ENCODE measurements at places on chromosomes 12 and 14. TPM values are rescaled to one million over a fixed set of nuclear protein-coding genes. Genes with fewer than 3 reads are reported as not detected.

DNA sequence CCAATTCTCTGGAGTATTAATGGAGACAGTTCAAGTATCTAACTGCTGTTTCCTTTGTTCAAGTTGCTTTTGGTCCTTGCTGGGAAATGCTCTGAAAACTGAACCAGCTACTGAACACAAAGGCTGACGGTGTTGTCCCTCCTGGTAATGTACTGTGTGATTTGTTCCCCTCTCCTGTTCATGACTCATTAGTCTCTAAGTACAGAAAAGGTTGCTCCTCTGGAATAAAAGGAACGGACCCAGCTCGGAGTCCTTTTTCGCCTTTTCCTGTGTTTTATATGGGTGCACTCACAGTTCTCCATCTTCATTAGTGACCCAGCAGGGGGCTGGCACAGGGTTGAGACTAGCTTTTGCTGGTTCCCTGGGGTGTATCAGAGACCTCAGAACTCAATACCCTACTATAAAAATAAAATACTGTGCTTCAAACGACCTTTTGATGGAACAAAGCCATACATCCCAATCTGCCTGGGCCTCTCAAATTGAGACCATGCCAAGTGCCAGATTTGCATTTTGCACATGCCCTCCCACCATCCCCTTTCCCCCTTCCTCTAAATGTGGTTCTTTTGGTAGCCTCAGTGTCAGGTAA is 269.7 kb downstream of the RAD51B start:
- peak; percentile 88 for DNase-seq

DNA sequence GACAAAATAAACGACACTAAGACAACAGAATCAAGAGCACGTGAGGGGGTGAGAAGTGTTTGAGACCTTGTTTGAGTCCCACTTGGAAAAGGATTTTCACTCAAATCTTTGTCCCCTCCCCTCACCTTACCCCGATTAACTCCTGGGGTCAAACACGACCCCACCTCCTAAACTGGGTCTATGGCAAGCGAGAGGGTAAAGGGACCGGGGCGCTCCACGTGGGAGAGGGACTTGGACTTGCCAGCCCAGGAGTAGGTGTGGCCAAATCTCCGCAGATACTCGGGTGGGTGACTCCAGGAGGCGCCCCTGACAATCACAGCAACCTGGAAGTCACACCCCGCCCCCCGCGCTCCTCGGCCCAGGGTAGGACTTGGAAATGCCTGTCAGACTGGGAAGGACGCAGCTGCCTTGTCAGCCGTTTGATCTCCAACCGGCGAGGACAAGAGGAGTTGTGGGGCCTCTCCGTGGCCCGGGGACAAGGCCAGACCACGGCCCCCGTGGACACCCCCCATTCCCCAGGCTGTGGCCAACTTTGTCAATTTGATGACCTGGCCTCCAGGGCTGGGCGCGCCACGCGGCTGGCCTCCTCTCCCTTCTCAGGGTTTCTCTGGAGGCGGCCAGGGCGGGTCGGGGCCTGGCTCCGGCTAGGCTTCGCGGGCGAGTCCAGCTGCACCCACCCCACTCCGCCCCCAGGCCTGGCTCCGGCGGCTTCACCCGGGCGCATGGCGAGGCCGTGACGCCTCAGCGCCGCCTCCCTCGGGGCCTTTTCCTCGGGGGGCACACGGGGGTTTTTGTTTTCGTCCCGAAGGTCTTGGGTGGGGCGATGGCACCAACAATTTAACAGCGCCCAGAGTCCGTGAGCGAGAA is 1.1 kb upstream of the BCL11B start:
- peak; percentile 54 for DNase-seq

GRCh38 chr12:32166510-32166909 is 59.9 kb downstream of the BICD1 start:
- no peak for DNase-seq

DNA sequence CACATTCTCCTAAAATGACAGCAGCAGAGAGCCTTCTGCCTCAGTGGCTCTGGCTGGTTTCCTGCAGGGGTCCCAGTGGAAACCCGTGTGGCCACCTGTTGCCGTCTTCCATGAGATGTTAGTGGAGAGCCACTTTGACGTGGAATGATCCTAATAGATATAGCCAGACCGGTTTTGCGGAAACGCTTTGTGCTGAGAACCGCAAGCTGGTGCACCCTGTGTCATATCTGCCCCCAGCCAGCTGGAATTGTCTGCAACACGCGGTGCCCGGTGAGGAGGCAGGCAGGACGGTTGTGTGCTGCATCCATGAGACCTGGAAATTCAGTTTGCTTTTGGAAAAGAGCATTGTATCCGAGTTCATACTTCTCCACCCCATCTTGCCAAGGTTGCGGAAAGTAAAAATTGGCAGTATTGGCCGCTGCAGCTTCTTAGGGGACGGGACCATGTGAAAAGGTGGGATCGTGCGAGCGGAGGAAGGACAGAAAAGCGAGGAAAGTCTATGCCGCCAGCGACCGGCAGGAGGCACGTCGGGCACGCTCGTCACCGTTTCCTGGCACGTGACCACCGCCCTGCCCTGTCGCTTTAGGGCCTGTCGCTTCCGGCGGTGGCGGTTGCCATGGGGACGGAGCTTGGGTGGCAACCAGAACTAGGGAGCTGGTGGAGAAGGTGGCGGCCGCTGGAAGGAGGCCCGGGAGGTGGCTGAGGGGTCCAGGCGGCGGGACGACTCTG is at the start of gene CFAP251:
CFAP251 (plus strand) TSS at position 643 of the 729 bp plus-strand sequence. CDS start 2,714 bp downstream, outside the sequence.
- DNase-seq = no peak

DNA sequence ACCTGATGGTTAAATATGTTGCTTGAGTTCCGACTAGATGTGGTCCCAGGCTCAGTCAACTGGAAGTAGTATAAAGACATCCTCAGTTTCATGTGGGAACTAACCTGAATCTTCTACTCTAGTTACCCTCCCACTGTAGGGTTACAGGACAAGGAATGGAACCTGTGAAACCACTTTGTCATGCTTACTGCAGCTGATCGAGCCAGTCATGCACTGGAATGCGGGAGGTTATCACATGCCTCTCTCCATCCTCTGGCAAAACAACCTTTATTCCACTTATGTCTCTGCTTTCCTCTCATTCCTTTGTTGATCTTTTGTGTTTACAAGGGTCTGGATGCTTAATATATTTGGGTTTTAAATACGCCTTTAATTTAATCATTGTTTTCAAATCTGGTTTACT is 111.9 kb upstream of the DDHD1 start:
- no peak for DNase-seq

GRCh38 chr14:69073915-69074314 is 79.0 kb downstream of the DCAF5 start:
- no peak for DNase-seq

GRCh38 chr12:110780448-110780847 is 37.8 kb upstream of the PPP1CC start:
- no peak for DNase-seq

GRCh38 chr12:110993434-110993833 is 73.1 kb upstream of the MYL2 start:
- DNase-seq = peak; percentile 15

GRCh38 chr12:77603946-77604345 is 226.7 kb upstream of the NAV3 start:
- no peak for DNase-seq

- DNase-seq = no peak
These were observed 153.8 kb downstream of the PELI2 start for GRCh38 chr14:56271970-56272369.

DNA sequence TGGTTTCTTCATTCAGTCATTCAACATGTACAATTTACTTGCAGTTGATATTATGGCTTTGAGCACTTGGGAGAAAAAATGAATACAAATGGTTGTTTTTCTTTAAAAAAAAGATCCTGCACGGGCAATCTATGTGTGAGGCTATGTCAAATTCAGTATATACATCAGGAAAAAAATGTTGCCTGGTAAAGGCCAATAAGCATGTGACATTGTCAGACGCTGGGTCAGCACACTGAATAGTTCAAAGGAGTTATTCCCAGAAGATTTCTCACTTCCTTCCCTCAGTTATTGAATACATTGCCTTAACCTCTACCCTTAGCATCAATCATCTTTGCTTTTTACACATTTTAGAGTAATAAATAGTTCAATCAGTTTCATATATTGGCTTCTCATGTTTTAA is 319.2 kb downstream of the NUAK1 start:
- no peak for DNase-seq

- DNase-seq = no peak
These were observed 147.2 kb downstream of the SCARB1 start for GRCh38 chr12:124716208-124717130.

GRCh38 chr14:90547250-90547649 is 150.4 kb downstream of the CALM1 start:
- DNase-seq = no peak

GRCh38 chr12:107597695-107598410 is 87.7 kb upstream of the PWP1 start:
- no peak for DNase-seq

DNA sequence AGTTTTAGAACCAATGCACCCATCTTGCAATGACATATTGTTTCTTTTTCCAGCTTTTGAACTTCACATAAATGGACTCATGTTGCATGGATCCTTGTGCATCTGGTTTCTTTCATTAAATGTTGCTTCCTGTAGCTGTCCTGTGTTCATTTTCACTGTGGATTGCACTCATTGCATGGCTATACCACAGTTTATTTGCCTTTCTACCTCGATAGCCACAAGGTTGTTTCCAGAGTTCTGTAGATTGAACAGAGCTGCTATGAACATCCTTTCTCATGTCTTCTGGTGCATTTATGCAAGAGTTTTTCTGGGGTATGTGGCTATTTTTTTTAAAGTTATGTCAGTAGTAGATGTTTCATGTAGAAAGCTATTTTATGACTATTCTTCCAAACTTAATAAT is 3.5 kb upstream of the KRT81 start:
- DNase-seq = no peak

DNA sequence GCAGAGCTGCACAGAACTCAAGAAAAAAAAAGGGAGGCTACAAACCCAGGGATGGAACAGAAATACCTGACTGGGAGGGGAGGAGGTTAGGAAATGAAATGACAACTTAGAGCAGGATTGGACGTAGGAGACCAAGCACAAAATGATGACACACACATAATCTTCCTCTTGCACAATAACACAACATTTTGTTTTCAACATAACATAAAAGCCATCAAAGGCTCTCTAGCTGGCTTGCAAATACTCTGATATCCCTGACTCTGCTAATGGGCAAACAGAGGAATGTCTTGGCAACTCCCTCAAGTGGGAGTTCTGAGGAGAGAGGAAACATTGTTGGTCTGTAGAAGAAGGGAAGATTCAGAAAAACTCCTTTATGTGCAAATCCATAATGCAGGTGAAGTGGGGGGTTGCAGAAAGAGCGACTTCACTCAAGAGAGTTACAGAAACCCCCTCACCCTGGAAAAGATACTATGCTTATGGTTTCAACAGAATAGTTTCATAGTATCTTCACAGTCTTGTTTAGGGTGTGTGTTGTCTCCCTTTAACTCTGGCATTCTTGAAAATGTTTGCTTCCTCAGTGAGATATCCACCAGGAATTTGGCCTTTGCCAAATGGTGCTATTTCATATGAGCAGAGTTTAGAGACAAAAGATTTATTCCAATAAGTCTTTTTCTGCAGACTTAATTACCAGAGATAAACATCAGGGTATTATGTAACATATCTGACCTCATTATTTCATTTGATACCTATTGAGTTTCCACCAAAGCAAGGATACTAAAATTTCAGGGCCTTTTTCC is 43.8 kb upstream of the LTBP2 start:
- DNase-seq = peak; percentile 63

DNA sequence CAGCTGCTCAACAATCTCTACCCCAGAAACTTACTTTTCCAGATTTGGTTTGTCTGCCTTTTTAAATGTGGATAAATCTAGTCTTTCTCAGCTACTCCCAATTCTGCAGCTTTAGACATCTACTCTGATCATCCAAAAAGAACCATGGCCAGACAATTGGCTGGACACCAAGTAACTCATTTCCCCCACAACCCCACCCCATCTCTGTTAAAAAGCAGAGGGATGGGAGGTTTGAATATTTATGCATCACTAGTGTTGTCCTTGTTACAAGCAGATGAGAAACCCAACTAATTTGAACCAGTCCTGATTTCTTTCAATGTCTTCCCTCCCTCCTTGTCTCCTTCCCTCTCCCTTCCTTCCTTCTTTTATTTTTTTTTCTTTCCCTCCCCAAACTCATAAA is 391.9 kb downstream of the GALC start:
- no peak for DNase-seq

GRCh38 chr12:1970331-1970900 is 33.8 kb downstream of the DCP1B start:
- DNase-seq = no peak

- no peak for DNase-seq
These were observed 39.2 kb downstream of the OSBPL8 start for GRCh38 chr12:76520348-76520747.

- DNase-seq = no peak
These were observed 20.1 kb upstream of the ANO2 start for GRCh38 chr12:5964913-5965900.

DNA sequence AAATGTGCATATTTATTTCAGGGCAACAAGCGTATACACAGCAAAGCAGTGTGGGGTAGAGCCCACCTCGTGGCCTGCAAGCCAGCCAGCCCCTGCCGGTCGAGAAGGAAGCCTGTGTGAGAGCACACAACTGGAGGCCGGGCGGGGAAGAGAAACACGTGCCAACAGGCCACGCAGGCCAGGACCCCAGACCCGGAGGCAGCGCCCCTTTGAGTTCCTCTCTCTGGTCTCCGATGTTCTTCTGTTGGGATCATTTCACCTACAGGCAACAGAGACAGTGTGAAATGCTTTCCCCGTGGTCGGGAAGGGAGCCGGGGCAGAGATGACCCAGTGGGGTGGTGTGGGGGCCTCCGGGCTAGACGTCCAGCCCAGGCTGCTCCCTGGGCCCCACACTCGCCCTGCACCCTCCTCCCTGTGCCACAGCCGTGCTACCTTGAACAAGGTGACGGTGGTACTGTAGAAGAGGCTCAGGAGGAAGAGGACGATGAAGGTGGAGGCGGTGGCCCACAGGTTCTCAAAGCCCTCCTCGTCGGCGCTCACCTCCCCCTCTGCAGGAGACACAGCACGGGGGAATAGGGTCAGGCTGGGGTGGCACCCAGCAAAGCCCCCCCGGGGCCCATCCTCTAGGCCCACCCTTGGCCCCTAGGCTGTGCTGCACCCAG is 325.5 kb downstream of the TMEM121 start:
- no peak for DNase-seq

DNA sequence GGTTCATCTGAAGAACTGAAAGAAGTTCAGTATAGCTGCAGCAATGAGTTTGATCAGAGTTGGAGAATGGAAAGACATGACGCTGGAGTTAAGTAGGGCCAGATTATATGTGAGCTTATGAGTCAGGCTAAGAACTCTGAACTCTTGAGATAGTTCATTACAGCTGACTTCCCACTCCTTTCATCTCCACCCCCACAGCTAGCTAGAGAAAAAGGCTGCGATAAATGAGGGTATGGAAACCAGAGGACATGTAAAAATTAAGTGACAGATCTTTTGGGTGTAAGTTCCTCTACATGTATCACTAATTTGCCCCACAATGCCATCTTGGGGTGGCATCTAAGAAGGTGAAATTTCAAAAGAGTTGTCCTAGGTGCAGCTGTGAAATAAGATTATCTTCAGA is 28.6 kb downstream of the PYM1 start:
- no peak for DNase-seq

- DNase-seq = no peak
These were observed 153.6 kb upstream of the TMCC3 start for GRCh38 chr12:94803939-94804338.

Gene PTCSC3
- polyA plus RNA-seq = not detected

Gene NKX2-1
- polyA plus RNA-seq = not detected

Gene LPAR5
- polyA plus RNA-seq = 0.58 TPM

Gene CFAP54
- 0.70 TPM for polyA plus RNA-seq

Gene ACRBP
- 0.36 TPM for polyA plus RNA-seq

Gene RAB2B
- 18.4 TPM for polyA plus RNA-seq

Gene AMHR2
- polyA plus RNA-seq = 0.18 TPM

Gene KCNA1
- polyA plus RNA-seq = not detected

All from A549 (cell line).